ENCODE measurements at places on chromosomes 3 and 15.

DNA sequence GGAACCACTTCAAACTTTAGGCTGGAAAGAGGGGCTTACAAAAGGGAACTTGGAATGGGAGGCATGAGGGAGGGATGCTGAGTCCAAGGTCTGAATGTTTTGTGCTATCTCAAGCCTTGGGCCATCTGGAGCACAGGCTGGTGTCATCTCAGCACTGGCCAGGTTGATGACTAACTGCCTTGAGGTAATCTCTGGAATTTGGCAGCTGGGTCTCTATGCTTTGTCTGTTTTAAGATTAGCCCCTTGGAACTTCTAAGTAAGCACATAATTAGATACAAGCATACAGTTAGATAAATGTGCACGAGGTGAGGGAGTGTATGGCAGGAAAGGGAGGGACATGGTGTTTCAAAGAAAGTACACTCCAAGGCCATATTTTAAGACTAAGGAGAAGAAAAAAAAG lies 252.4 kb upstream of the CCDC54 start:
- no peak for DNase-seq

- DNase-seq: peak; percentile 16
Observed at GRCh38 chr15:72599855-72600464, 54.5 kb upstream of the GOLGA6B start.

DNA sequence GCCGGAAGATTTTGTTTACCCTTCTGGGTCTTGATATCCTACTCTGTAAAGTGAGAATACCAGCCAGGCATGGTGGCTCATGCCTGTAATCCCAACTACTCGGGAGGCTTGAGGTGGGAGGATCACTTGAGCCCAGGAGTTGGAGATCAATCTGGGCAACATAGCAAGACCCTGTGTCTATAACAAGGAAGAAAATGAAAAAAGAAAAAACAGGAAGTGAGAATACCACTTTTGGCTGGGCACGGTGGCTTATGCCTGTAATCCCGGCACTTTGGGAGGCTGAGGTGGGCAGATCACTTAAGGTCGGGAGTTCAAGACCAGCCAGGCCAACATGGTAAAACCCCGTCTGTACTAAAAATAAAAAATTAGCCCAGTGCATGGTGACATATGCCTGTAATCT lies 36.9 kb downstream of the SFMBT1 start:
- DNase-seq: no peak

DNA sequence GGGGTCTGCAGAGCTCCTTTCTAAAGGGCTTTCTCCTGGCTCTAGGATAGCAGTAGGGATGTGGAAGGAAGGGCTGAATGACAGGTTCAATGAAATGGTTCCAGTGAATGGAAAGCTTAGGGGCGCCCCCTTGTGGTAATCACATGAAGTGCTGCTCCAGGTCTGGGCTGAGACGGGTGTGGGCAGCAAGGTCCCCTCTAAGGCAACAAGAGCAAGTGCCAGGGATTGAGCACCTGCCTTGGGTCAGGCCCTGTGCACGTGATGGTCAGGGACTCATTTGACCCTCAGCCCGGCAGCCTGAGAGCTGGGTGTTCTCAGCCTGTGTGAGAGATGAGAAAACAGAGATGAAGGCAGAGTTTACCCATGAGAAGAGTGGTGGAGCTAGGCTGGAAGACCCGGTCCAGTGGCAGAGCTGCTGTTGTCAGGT lies 12.1 kb upstream of the CX3CR1 start:
- peak; percentile 82 for DNase-seq

DNA sequence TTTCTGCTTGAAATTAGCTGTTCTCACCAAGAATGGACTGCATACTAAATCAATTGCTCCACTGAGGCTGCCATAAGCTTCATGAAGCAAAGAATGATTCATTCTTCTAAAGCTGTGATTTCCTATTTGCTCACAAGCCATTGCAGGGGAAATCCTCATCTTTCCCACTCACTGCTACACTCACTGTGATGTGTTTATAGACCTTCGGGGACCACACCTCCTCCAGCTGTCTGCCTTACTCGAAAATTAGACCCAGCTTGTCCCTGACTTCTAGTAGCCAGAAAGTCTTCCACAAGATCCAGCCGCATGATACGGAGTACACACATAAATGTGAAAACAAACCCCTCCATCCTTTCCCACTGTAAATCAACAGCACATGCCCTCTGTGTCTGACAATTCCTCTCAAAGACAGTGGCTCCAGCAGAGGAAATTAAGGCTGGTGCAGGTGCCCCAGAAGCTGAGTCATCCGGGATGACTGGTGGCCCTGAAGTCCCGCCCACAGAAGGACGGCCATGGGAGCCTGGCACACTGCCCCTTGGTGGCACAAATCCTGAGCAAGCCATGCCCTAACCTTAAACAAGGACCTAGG lies 172.0 kb downstream of the STT3B start:
- DNase-seq: no peak

- no peak for DNase-seq
Observed at GRCh38 chr3:74331711-74332110, 282.7 kb downstream of the CNTN3 start.

DNA sequence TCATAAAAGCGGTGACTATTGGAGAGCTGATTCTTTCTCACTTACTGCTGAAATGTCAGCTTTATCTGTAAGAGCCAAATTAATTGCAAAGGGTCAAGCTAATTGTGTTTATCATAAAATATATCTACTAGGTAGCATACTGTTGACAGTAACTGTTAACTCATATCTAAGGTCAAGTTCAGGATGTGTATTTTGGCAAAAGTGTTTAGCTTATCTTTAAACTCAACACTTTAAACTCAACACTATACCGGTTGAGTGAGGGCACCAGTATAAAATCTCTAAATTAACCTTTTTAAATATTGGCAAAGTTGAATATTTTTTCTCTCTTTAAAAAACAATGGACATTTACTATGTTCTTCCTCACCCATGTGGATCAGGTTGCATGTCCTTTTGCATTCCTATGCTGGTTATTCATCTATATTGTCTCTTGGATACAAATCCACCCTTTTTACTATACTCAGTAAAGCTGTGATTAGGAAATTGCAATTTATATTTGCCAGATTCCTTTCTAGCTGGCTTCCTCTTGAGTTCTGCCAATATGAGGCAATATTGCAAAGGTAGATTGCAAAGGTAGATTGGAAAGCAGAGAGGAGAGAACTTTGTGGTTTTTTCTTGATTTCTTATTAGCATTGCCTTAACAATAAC lies 344.6 kb upstream of the DCBLD2 start:
- no peak for DNase-seq

GRCh38 chr3:190596349-190597285 lies 82.7 kb downstream of the IL1RAP start:
- DNase-seq: no peak

- DNase-seq: no peak
Observed at GRCh38 chr3:142315083-142315482, 89.7 kb upstream of the GK5 start.

Measured in stimulated activated CD4-positive, alpha-beta T cell treated with anti-CD3 and anti-CD28 coated beads, Interleukin-2, amount 100 ng/mL, for 24 hours (primary cell).